Lung microvascular endothelial cell (primary cell): ENCODE measurements at places on chromosomes 2 and 18. TPM values are rescaled to one million over a fixed set of nuclear protein-coding genes. Genes with fewer than 3 reads are reported as not detected.

The MGAT4A gene
- total RNA-seq = 3.8 and 10.9 TPM in 2 replicates

The NPPC gene
- 0.20 TPM in 1 of 2 replicates, not detected in the other for total RNA-seq

DNA sequence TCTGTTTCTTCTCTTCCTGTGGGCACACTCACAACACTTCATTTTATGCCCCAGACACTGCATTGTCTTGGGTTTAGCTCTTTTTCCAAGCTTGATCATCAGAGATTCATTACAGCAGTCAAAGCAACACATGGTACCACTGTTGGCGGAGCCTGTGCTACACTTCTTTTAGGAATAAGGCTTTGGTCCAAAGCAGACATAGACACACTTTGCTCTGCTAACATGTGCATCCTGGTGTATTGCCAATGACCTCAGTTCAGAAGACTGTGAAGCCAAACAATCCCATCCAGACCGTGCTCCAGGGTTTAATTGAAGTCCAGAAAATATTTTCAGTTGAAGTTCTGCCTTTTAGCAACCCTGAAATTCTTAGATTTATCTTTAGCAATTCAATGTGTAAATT, 354.6 kb upstream of the RAB12 start:
- peak; percentile 37 for DNase-seq

The LBH gene
- total RNA-seq = 45.1 and 62.1 TPM in 2 replicates

The THSD7B gene
- not detected in 2 replicates for total RNA-seq

GRCh38 chr2:216006164-216006663, 7.1 kb downstream of the MREG start:
- DNase-seq = peak; percentile 55

DNA sequence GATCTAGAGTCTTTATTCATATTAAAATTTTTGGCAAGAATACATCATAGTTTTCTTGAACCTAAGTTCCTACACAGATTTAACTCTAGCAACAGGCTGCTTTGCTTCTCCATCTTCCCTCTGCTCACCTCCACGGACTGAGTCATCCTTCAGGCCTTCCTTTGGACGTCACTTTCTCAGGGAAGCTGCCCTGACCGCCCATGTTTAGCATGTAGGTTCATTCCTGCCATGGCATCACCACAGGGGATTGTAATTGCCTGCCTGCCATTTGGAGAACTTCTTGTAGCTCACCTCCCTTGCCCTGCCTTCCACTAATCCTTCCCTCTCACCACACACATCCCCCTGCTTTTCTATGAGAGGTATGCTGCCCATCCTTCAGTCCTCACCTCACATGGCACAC, 43.9 kb upstream of the B3GNT2 start:
- DNase-seq = no peak

DNA sequence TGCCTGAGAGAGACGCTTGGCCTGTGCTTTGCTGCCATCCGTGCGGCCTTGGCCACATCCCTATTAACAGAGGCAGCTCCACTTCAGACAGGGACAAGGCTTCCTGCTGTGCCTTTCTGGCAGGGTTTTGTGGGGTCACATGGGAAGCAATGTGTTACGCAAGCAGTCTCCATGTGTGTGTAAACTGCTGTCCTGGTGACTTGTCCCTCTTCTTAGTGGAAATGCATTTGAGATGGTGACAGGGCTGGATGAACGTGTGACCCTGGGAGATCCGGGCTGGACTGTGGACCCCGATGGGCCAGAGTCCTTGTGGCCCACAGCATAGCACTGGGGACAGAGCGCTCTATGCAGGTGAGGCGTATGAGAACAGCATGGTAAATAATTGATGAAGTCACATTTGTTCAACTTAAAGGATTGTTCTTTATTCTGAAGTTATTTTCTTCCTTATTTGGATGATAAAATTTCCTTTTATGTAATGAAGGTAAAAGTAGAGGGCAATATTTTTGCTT, 23.2 kb downstream of the ASB1 start:
- DNase-seq = no peak

The ALLC gene
- total RNA-seq = not detected in 2 replicates

DNA sequence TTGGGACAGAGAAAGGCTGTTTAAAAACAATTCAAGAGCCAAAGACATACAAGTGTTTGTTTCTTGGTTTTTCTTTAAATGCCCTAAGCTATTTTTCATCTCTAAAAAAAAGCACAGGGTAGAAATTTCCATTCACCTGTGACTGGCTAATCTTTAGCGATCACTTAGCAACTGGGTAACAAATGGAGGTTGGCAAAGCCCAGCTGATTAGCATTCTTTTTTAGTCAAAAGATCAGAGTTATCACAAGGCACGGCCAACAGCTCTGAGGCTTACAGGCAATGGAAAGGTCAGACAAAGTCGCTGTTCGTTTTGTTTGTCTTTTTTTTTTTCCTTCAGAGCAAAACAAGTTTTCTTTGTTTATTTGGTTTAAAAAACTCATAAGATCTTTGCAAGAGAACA, 29.0 kb upstream of the TTR start:
- no peak for DNase-seq

DNA sequence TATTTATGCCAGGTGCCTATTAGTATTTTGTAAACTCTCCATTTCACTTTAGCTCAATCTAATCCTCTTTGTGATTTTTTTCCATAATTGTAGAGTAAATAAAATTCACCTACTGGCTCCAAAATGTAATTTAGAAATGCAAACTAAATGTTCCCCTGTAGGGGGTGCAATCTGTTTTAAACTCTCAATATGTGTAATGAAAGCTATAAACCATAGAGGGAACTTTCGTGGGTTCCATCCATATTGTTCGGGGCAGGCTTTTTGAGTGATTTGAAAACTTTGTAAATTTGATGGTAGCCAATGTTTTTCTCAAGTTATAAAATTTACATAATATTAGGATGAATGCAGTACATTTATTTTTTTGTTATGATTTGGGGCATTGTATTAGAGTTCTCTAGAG, 49.4 kb downstream of the TSPYL6 start:
- DNase-seq = peak; percentile 64

DNA sequence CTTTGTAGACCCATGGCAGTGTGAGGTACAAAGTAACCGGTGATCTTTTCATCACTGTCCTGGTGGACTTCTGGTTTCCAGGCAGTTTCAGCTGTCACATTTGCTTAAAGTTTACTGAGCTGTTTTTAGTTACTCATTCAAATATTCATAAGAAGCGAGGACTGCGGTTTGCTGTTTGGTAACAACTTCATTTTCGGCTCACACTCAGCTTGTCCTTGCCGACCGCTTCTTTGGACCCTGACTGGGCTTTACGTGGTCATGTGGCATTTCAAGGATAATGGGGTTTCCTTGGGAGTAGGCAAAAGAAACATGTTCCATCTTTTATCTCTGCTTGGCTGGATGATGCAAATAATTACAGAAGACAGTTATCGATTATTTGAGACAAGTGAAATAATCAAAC, 350.7 kb downstream of the PAX3 start:
- no peak for DNase-seq

The FOXI3 gene
- total RNA-seq = not detected in 2 replicates

- DNase-seq = no peak
These were observed 228.3 kb upstream of the SIX3 start for GRCh38 chr2:44713170-44713569.

GRCh38 chr18:79399275-79400081, 3.7 kb downstream of the NFATC1 start:
- peak; percentile 47 for DNase-seq

The RUFY4 gene
- total RNA-seq = not detected in 2 replicates
